ENCODE measurements at places on chromosomes 11 and 22.

DNA sequence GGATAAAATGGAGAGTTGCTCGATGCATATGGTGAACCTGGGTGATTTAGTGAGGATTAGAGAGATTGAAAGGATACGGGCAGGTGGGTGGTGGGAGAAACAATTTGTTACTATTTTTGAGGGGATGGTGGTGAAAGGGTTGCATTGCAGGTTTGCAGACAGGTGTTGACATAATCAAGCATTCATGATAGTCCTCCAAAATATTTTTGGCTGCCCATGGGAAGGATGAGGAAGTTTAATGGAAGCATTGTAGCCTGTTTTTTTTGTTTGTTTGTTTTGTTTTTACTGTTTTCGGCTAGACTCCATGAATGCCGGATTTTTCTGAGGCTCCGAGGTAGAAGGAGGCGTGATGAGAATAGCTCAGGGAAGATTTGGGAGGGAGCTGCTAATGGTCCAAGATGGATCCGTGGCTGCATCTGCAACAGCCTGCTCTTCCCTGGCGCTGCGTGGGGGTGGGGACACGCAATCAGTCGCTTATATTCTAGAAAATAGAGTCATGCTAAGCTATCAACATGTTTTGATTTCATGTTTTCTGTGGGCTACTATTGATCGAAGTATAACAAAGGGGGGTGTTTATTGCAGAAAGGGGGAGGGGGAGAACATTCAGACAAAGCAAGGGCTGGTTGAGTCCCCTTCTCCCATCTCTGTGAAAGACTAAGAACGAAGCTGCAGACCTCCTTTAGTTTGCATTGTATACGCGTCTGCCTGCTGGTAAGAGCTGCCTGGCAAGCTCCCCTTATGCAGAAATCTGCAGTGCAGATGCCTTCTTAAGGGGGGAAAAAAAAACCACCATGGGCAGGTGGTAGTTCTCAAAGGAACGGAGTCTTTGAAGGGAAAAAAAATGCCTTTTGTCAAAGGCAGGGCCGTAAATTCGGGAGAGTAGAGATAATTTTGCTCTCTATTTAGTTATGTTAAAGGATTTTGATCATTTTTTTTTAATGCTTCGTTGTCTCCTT is 1.0 kb downstream of the RTN3 start:
- DNase-seq = peak; percentile 21

GRCh38 chr22:39433476-39434242 is 23.2 kb upstream of the MGAT3 start:
- no peak for DNase-seq

- DNase-seq = no peak
Observed at GRCh38 chr11:133164986-133165385, 367.3 kb downstream of the OPCML start.

DNA sequence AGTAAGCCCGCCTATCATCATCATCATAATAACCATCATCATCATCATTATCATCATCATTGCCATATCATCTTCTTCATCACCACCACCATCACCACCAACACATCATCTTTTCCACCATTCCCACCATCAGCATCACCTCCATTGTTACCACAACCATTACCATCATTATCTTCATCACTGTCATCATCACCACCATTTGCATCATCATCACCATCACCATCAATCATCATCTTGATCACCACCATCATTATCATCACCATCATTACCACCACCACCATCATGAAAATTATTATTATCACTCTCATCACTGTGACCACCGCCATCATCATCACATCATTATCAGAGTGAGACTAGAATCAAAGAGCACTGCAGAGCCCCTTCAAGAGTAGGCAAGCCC is 199.4 kb upstream of the SEZ6L start:
- DNase-seq = no peak

GRCh38 chr11:35932681-35933319 is 11.1 kb upstream of the LDLRAD3 start:
- no peak for DNase-seq

GRCh38 chr11:119432484-119433357 is 9.7 kb upstream of the THY1 start:
- DNase-seq = no peak

DNA sequence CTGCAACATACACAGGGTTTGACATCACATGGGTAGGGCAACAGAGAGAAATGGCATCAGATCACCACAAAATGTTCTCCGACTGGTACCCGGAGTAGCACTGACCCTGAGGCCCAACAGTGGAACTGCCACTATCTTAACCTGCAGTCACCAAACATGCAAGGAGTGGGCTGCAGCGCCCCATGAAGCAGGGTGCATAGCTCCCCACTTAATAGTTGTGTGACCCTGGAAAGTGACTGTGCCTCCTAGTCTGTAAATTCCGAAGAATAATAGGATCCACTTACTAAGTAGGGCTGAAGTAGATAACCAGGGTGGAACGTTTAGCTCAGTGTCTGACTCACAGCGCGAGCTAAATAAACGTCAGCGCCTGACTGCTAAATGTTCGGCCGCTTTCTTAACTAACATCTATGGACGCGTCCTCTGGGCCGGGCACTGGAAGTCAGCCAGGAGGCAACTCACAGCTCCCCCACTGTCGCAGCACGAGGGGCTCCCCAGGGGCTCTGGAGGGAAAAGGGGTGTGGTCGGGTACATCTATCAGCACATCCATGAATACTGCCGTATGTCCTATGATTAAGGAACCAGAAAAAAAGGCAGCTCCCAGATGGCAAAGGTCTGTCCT is 777 bp downstream of the LTO1 start:
- peak; percentile 14 for DNase-seq

- DNase-seq = no peak
Observed at GRCh38 chr11:24755260-24755839, 258.5 kb downstream of the LUZP2 start.

DNA sequence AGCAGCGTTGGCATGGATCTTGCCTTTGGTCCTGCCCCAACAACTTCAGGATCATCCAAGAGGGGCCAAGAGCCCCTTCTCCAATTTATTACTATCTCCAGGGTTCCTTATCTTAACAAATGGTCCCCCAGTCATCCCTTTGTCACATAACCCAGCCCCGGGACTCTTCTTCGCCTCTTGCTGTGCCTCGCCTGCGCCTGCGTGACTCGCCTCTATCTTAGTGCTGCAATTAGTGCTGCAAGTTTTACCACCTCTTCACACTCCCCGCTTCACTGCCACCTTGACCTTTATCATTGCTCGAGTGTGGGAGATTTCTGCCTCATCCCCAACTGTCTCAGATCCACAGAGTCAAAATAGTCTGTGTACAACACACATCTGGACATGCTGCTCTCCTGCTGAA is 4.0 kb upstream of the IGSF22 start:
- no peak for DNase-seq

- DNase-seq = no peak
Observed at GRCh38 chr11:86374069-86374468, 618 bp upstream of the CCDC81 start.

DNA sequence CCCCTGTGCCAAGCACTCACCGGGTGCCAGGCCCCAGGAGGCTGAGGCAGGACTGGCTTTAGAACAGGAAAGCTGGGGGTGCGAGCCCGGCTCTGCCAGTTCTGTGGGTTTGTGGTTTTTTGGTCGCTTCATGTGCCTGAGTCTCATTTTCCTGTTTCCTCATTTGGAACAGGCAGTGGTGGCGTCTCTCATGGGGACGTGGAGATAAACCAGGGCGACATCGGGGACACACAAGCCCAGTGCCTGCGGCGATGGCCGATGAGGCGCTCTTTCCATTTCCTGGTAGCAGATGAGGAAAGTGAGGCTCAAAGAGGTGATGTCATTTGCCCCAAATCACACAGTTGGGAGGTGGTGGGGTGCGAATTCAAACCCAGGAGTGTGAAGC is 20.8 kb upstream of the CHKA start:
- DNase-seq = peak; percentile 40

DNA sequence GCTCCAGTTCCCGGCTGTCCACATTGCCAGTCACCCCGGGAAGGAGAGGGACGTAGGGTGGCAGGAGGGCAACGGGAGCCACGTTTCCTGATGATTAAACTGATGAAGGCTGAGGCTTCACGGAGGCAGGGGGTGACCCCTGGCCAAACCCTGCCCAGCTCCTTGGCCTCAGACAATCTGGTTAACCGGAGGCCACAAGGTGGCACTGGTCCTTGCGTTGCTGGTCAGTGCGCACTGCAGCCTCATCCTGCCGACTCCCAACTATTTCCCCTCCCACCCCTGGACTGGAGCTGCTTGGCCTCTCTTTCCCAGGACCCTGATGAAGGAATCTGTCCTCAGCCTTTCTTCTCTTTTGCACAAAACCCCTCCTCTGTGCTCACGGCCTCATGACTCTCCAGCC is 75.3 kb downstream of the PDE2A start:
- no peak for DNase-seq

GRCh38 chr11:71321433-71322191 is 69.2 kb upstream of the SHANK2 start:
- no peak for DNase-seq

DNA sequence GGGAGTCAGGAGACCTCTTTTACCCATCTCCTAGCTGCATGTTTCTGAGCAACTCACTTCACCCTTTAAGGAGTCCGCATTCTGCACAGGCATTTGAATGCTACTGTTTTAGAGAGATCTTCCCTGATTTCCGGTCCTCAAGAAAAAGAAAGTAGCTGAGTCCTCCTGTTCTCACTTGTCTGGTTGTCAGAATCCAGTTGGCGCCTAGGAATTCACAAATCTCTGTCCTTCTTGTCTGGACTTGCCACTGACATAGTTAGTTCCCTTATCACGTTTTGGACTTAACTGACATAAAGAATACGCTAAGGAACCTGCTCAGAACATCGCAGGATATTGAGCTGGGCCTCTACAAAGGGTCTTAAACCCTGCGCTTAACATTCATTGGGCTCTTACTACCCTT is 61.3 kb upstream of the OR5P2 start:
- DNase-seq = no peak

DNA sequence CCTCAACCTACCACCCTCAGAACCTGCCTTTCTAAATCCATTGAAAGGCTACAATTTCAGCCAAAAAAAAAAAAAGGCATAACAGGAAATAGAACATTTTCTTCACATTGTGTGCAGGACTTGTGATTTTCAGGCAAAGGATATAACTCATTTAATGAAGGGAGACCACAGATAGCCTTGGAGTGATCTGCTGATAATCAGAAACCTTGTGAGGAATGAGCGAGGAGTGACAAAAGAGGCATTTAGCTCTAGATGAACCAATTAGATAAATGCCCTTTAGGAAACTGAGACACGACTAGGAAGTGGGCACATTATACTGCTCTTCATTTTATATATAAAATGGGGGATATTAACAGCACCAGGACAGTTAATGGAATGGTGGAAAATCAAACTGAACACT is 216.5 kb upstream of the GRIA4 start:
- DNase-seq = no peak

GRCh38 chr11:16795146-16795545 is 56.7 kb downstream of the C11orf58 start:
- DNase-seq = no peak

DNA sequence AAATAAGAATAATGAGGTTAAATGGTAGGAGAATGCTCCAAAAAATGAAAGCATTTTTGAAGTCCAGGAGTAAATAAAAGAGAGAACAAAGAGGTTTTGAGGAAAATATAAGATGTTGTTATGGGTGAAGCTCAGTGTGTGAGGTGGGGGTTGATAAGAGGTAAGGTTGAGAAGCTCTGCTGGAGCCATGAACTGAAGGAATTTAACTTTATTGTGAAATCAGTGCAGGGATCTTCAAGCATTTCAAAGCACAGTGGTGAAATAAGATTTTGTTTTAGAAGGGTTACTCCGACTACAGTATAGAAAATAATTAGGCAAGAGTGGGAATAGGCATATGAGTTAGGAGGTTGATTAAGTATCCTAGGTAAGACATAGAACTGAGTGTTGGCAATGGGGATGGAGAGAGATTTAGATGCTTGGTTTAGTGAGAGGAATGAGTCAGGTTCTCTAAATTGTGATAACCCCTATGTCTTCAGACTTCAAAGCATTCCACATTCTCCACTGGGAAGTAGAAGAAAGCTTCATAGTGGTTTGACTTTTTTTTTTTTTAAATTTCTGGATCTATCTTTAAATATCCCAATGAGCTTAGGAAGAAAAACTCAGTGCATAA is 403.2 kb downstream of the AASDHPPT start:
- DNase-seq = no peak

DNA sequence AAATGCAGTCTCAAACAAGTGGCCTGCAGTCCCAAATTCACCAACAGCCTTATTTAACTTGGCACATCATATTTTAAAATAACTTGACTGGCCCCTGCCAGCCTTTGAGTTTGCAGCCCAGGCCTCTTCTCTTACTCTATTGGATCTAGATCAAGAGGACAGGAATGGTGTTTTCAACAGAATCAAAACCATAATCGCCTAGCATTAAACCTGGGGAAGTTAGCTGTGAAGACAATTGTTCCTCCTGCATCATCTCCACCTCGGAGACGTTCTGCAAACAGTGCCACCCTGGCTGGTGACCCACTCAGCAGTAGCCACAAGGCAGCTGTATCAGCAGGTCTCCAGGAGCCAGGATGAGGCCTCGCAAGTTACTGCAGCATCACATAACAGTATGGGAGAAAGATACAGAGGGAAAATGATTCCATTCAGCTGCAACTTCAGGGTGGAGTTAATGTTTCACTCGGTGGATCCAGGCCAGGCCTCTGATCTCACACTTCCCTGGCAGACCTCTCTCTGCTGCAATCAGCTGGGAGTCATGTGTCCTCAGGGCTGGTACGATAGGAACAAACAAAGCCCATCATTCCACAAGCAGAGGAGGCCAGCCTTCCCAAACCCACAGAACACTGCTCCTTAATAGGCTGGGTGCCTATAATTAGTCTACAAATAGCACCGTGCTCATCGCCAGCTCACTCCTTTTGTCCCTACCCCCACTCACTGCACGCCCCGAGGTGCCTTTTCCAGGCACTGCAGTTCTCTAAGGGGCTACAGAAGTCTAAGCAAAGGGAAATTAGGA is 18.6 kb upstream of the SCN2B start:
- DNase-seq = no peak

GRCh38 chr22:40522141-40522540 is 114.4 kb downstream of the MRTFA start:
- no peak for DNase-seq

DNA sequence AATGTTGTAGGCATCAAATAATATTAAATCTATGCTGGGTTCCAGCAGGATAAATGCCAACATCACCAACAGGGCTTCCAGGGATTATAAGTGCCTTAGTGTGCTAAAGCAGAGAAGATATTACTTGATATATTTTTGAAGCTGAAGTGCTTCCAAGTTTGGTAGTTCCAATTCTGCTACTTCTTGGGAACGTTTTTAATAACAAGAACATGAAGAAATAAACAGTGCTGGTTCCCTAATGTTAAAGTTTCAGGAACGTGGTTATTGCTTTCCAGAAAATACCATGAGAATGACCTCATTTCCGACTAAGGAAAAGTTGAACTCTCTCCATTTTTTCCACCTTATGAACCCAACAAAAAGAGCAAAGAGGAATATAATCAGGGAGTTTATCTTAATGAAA is 4.6 kb upstream of the RNF185 start:
- DNase-seq = no peak

DNA sequence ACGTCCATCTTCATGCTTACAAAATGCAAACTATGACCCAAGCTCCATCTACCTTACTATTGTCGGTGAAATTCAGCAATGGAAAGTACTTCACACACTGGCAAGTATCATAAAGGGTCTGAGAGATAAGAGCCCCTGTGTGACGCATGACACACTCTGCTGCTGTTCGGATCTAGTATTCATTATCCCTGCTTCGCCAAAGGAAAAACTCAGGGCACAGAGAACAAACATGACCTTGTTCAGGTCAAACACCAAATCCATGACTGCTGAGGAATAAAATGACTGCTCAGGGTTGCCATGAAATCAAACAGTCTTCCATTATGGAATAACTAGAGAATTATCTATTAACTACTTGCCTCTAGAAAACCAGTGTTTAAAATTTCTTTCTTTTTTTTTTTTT is 73.0 kb downstream of the MICAL3 start:
- no peak for DNase-seq

All from stimulated activated CD4-positive, alpha-beta T cell treated with anti-CD3 and anti-CD28 coated beads, Interleukin-4, amount 100 ng/mL, for 24 hours (primary cell).